ENCODE measurements at places on chromosomes 13 and 19. TPM values are rescaled to one million over a fixed set of nuclear protein-coding genes. Genes with fewer than 3 reads are reported as not detected.

GRCh38 chr13:42041011-42041683 is 7.3 kb upstream of the DGKH start:
- DNase-seq, result peak; percentile 15

LAIR1 gene
- total RNA-seq, result 1.1 TPM

DNA sequence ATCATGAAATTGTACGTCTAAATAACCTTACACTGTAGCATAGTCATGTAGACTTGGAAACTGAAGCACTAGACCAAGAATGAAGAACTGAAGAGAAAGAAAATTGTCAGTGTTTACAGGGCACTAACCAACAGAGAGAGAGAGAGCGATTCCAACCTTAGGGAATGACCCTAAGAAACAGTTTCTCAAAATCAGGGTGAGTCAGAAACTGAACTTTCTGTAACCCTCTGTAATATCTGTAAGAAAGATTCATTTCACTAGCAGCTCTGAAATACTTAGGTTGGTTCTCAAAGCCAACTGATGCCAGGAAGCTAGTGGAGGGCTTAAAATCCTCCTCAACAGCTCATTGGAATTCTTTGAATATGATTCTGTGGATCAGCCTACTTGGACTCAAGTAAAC is 936.9 kb downstream of the EFNB2 start:
- DNase-seq, result no peak

GRCh38 chr19:47512183-47512947 is 2.5 kb downstream of the NAPA start:
- no peak for DNase-seq

KLHL1 gene
- 106 TPM for total RNA-seq

AXL gene
- total RNA-seq, result 9.2 TPM

DNA sequence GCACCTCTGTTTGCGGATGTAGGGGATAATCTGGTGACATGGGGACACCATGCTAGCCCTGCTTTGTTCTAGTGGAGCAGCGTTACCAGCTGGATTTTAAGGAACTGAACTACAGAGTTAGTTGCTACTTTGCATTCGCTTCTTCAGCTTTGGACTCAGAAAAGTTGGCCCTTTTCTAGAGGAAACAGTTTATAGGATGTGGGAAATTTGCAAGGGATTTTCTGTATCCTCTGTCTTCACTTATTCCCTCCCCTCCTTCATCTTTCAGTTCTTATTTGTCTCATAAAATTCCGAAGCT is 2.1 kb downstream of the GATAD2A start:
- DNase-seq, result no peak

RFPL4A gene
- total RNA-seq, result not detected

ZNF93 gene
- total RNA-seq, result 27.0 TPM

DNA sequence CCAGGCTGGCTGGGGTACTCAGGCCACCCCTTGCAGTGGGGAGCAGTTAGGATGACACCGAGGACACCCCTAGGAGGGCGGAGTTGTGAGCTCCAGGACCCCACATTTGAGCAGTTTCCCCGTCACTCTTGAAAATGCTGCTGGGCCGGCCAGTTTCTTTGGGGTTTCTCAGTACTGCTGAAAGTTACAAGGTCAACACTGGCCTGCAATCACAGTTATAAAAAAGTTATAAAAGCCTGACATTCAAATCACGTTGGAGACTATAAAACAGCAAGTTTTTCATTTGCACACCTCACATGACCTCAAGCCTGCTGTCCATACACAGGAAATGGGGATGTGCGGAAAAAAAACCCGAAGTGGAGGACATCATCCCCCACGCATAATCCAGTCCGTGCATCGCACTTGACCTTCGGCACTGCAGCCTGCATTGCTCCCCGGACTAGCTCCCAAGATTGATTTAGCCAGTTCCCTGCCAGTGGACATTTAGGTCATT is 27.0 kb downstream of the DNM2 start:
- no peak for DNase-seq

DHDH gene
- total RNA-seq, result not detected

DNA sequence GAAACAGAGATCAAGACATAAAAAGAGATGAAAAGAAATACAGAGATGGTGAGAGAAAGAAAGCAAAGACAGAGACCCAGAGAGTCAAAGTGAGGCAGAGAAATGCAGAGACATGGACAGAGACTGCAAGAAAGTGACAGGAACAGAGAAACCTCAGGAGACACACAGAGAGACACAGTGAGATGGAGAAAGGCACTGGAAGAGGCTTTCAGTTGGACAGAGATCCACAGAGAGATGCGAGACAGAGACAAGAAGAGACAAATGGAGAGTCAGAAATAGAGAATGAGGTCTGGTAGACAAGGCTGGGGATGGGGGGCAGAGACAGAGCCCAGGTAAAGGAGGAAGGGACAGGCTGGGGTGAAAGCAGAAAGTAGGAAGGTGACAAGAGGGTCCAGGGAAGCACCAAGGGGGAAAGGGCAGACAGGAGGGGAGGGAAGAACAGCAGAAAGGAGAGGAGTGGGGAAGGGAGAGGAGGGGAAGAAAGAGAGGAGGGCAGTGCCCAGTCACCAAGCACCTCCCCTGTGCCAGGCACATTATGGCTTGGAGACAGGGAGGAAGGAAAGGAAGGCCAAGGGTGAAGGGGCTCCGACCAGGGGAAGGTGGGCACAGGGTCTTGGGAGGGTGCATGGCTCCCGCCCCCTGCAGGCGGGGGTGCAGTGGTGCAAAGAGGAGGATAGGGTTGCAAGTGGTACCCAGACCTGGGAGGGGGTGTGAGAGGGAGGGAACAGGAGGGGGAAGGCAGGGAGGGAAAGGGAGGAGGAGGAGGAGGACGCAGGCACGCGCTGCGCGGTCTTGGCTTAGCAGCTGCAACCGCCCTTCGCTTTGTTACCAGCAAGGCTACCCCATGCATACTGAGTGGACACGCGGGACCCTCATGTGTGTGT is 38.4 kb downstream of the DEDD2 start:
- DNase-seq, result no peak

GRCh38 chr13:73065665-73066340 is 7.0 kb downstream of the KLF5 start:
- no peak for DNase-seq

SHANK1 gene
- 15.9 TPM for total RNA-seq

DNA sequence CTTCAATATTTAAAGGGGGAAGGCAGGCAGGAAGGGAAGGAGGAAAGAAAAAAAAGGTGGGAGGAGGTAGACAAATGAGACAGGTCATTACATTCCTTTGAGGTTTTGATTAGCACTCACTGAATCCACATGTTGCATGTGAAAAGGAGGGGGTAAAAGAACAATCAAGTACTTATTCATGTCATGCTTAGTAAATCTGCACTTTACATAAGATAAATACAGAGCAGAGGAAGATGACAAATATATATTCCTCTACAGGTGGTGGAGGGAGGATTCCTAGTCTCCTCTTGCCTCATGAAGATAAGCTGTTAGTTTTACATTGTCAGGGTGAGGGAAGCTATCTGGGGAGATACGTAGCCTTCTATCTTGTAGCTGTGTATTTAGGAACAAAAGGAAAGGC is 1645.4 kb upstream of the SPRY2 start:
- DNase-seq, result no peak

GRCh38 chr19:609004-609346 is 19.3 kb downstream of the HCN2 start:
- peak; percentile 51 for DNase-seq

UPK1A gene
- not detected for total RNA-seq

DNA sequence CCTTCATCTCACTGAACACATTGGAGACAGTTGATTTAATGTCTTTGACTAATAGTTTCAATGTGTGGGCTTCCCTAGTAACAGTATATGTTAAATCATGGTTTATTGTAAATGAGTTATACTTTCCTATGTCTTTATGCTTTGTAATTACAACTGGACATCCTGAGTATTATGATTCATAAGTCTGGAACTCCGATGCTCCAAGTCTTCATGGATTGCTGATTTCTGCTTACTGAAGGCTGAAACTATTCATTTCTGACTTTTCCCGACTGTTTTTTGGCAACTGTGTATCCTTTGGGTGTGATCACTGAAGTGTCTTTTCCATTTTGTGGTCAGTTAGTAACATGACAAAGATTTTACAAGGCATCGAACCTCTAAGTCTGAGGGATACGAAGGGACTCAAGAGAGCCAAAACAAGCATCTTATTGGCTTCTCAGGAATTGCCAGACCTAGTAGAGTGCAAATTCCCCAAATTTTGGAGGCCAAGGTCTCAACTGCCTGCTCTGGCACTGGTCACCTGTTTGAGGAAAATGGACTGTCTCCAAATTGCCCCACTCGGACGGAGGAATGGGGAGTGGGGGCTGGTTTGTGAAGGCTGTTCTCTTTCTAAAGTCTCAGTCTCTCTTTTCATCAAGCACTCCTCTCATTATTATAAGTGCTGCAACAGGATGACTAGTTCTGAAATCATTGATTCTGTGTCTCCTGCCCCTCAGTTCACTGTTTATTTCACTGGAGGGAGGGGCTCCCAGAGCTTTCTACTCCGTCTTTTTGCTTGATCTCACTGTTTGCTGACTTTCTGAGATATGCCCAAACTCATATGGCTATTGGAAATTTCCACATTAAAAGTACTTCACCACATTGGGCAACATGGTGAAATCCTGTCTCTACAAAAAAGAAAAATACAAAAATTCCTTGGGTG is 20.2 kb upstream of the CD70 start:
- DNase-seq, result no peak

OR4F17 gene
- not detected for total RNA-seq

DNA sequence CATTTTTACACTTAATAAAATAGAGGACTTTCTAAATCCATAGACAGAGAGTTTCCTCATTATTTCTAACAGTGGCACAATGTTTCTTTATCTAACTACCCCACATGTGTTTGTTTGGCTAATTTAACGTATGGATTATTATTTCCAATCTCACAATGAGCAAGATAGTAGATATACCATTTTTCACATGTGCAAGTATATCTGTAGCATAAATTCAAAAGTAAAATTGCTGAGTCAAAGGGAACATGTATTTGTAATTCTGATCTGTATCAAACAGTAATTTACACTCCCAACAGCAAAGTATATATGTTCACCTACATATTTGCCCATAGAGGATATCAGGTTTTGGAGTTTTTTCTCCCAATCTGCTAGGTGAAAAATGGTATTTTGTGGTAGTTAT is 18.3 kb downstream of the MAST1 start:
- no peak for DNase-seq

ZNF726 gene
- total RNA-seq, result 13.3 TPM

DNA sequence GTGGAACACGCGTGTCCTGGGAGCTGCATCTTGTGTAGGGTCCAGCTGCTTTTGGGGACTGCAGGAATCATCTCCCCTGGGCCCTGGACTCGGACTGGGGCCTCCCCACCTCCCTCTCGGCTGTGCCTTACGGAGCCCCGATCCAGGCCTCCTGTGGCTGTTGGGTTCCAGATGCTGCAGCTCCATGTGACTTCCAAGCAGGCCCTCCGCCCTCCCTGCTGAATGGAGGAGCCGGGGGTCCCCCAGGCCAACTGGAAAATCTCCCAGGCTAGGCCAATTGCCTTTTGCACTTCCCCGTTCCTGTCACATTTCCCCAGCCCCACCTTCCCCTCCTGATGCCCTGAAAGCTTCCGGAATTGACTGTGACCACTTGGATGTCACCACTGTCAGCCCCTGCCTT is 6.2 kb upstream of the PGLS start:
- no peak for DNase-seq

ICAM3 gene
- total RNA-seq, result 0.94 TPM

GRCh38 chr19:40511487-40511886 is 44.7 kb downstream of the SPTBN4 start:
- no peak for DNase-seq

DNA sequence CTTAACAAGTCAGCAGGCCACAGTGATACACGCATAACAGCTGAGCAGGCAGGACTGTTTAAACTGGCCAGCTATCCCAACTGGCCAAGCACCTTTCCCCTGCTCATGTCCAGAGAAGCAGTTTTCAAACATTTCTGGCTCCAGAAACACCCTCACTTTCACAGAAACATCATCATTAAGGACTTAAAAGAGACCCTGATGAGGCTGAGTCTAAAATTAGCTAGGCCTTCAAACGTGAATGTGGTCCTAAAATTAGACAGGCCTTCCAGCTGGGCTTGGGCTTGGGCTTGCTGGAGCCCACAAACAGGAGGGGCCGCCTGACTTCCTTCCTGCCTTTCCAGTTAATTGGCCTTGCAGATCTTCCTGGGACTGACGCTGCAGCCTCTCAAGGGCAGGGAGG is 334.2 kb downstream of the DNAJC15 start:
- no peak for DNase-seq

CACNG7 gene
- 10.9 TPM for total RNA-seq

PEX11G gene
- total RNA-seq, result 0.94 TPM

ZNF526 gene
- 6.4 TPM for total RNA-seq

CCDC122 gene
- 13.4 TPM for total RNA-seq

- no peak for DNase-seq
These were observed 75.2 kb upstream of the UBL3 start for GRCh38 chr13:29925457-29926097.

SMIM24 gene
- not detected for total RNA-seq

FFAR3 gene
- total RNA-seq, result not detected

CABP5 gene
- total RNA-seq, result not detected
